GM12892 (cell line): ENCODE measurements at places on chromosomes 6 and 20.

DNA sequence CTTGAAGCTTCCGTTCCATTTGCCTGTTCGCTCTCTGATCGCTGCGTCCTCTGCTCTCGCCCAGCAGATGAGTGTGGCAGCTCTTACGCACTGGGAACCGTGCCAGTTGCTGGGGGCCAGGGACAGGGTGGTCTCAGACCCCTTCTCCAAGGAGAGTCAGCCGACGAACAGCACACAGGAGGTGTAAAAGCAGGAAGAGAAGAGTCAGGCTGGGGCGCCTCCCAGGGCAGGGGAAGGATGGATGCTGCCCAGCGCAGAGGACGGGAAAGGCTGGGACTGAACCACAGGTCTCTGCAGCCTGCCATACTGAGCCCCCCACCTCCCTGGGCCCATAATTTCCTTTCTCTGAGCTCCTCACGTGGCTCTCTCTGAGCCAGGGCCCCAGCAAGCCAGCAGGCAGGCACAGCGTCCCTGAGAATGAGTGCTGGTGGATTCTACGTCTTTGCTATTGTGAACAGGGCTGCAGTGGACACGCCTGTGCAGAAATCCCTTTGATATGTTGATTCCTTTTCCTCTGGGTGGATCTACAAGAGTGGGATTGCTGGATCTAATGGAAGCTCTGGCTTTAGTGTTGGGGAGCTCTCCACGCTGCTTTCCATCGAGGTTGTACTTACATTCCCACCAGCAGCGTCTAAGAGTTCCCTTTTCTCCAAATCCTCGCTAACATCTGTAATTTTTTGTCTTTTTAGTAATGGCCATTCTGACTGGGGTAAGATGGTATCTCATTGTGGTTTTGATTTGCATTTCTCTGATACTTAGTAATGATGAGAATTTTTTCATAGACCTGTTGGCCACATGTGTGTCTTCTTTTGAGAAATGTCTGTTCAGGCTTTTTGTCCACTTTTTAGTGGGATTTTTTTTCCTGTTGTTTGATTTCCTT, 104.1 kb downstream of the PSMB1 start:
- no peak for DNase-seq

GRCh38 chr20:44643596-44644229, 7.8 kb downstream of the ADA start:
- DNase-seq, result no peak

DNA sequence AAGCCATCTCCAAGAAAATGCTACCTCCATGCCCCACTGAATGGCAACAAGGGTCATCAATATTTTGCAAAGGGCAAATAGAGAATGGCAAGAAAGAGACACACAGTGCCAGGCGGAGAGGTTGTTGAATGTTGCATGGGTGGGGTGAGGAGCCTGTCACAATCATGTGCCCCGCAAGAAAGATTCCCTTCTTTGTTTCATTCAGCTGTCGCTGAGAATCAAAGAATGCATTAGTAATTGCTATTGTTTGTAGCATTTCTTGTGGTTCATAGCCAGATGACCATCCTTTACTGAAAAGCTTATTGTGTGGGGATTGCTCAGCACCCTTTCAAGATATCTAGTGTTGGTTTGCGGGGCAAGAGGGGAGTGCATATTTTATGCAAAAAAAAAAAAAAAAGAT, 166.5 kb upstream of the QKI start:
- no peak for DNase-seq

- DNase-seq, result no peak
Measured at GRCh38 chr20:722822-723644, 45.3 kb downstream of the SLC52A3 start.

- DNase-seq, result no peak
Measured at GRCh38 chr20:16437387-16437996, 135.8 kb downstream of the KIF16B start.

- DNase-seq, result no peak
Measured at GRCh38 chr6:131966443-131966842, 15.3 kb upstream of the CCN2 start.

DNA sequence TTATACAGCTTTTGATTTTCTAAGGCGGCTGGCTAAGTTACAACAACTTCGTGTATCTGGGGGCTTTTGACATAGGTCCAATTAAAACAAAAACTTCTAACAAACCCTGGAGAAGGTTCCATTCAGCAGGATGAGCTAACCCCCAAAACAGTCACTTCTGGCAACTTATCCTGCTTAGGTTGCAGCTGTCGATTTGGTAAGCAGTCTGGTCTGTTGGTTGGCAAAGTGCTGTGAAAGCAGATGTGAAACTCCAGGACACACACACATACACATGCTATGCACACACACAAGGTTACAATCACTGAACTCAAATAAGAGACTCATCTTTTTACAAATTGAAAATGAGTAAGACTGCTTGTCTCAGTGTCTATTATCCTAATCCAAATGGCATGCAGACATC, 119.0 kb upstream of the STMND1 start:
- DNase-seq, result no peak

DNA sequence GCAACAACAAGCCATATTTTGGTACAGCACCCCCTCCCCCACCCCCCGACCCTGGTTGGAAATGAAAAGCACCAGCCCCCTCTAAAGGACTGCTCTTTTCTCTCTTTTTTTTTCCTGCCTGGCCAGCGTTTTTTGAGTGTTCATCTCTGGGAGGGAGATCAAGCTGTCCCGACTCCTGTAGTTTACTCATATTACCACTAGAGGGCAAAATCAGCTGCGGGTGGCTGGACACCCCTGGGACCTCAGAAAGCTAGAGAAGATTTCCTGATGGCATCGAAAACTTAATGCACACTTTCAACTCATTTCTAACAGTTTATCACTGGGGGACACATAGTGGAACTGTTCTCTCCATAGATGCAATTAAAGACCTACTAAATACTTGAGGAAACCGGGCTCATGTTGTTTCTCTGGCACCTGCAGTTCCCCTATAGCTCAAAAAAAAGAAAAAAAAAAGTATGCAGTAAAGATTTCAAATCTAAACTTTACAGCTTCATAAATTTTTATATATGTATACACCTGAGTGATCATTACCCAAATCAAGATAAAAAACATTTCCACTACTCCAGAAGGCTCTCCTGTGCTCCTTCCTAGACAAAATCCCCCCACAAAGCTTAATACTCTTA, 24.4 kb downstream of the CNBD2 start:
- DNase-seq, result peak; percentile 53

DNA sequence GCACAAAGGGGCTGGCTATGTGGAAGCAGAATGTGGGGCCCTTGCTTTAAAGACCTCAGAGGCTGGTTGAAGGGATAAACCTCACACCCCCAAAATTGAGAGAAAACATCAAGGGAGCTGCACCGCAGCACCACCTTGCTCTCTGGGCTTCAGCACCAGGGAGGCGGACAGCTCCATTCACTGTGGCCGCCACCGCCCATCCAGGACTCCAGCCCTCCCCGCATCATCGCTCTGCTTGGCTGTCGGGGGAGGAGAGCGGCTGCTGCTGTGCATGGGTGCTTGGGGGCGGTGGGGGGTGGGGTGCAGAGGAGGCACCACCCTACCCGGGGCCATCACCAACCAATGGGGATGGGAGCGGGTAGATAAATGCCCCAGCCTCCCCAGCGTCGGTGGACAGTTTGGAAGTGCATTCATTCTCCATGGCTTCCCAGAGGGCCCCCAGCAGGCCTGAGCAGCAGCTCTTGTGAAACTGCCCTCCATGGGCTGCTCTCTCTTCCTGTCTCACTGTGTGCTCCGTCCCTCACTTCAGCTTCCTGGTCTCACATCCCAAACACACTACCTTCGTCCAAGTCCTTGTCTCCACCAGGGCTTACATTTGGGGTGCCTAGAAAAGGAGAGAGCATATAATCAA, 75.7 kb upstream of the BHLHE23 start:
- peak; percentile 68 for DNase-seq

DNA sequence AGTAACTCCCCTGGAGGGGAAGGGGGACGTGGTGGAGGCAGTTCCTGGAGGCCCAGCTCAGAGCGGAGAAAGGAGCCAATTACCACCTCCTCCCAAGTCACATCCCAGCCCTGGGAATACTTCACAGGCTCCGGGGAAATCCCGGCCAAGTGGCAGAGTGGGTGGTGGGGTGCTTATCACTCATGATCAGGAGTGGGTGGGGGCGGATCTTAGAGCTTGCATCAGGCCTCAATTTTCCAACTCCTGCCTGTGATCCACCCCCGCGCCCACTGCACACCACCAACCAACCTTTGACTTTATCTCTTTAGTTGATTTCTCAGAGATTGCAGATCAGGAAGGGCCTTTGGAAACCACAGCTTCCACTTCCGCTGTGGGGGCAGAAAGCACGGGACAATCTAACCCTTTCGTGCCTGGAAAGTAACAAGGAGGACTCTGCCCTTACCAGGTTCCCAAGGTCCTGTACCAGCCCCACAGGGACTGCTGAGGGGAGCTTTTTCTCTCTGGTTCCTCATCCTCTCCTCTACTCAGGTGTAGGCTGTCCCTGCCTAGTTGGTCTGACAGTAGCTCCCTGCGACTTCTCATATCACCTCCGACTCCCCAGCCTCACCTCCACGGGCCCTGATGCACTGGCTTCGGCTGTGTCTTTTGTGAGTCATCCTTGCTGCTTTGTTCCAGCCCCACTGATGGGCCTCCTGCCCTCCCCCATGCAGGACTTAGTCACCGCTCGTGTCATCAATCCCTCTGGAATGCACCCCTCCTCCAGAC, 24.9 kb upstream of the IER3 start:
- no peak for DNase-seq

- DNase-seq, result no peak
Measured at GRCh38 chr6:2875359-2876191, 27.5 kb downstream of the SERPINB9 start.

- no peak for DNase-seq
Measured at GRCh38 chr6:43673444-43674084, 14.0 kb downstream of the MRPS18A start.

DNA sequence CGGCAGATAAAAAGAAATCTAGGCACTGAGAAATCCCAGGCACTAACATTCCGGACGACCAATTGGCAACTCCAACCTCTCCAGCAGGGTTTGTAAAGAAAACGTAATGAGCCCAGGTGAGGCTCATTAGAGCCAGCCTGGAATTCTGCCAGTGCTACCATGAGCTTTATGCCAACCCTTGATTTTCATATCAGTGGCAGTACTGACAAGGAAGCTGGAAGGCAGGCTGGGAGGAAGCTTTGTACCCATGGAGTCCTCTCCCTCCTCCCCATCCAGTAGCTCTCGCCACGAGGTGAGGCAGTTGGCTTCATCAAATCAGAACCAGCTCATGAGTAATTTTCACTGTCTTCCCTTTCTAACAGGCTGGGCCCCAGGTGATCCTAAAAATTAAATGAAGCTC, 250.2 kb downstream of the ZNF217 start:
- DNase-seq, result no peak

DNA sequence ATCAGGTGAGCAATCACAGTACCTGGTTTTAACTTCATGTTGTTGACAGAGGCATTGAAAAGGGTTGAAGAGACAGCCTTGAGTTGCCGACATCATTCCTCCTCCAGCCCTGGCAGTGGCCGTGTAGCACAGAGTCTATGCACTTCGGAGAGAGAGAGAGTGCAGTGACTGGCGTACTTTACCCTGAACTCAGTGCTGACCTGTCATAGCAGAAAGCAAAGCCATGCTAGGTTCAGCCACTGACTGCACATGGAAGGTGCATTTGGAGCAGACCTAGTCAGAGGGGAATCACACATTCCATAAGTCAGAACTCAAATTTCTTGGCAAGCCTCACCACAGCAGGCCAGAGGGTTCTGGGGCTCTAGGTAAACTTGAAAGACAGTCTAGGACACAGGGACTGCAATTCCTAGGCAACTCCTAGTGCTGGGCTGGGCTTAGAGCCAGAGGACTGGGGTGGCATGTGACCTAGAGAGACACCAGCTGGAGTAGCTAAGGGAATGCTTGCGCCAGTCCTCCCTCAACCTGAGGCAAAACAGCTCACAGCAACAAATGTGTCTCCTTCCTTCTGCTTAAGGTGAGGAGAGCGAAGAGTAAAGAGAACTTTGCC, 69.1 kb downstream of the ELOVL4 start:
- DNase-seq, result no peak

GRCh38 chr20:32277361-32278198, at the start of gene KIF3B:
Gene KIF3B, plus strand, starts transcription at chr20:32277651. Its CDS starts 32,127 bp downstream, at chr20:32309778.
- DNase-seq, result peak; percentile 92

- no peak for DNase-seq
Measured at GRCh38 chr6:74284284-74284683, 588.3 kb downstream of the CD109 start.

GRCh38 chr20:47300071-47300470, 56.4 kb downstream of the ZMYND8 start:
- no peak for DNase-seq

- no peak for DNase-seq
Measured at GRCh38 chr20:19757487-19758132, 448 bp upstream of the RIN2 start.

DNA sequence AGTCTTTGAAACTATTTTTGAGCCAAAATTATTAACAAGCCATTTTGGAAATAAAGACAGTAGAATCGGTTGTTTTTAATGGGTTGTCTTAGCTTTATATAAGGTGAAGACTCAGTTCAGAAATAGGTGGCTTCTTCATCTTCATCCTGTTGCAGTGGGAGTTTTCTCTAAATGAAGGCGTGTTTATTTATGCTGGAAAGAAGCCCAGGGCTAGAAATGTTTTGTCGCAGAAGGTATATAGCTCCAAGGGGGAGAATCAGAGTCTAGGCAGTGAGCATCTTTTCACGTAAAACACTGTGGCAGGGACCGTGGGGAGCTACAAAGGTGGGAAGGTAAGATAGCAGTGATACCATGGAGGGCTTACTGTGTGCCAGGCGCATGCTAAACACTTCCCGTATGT, 34.3 kb downstream of the FARS2 start:
- no peak for DNase-seq

- no peak for DNase-seq
Measured at GRCh38 chr6:21190701-21191100, 402.9 kb upstream of the SOX4 start.

DNA sequence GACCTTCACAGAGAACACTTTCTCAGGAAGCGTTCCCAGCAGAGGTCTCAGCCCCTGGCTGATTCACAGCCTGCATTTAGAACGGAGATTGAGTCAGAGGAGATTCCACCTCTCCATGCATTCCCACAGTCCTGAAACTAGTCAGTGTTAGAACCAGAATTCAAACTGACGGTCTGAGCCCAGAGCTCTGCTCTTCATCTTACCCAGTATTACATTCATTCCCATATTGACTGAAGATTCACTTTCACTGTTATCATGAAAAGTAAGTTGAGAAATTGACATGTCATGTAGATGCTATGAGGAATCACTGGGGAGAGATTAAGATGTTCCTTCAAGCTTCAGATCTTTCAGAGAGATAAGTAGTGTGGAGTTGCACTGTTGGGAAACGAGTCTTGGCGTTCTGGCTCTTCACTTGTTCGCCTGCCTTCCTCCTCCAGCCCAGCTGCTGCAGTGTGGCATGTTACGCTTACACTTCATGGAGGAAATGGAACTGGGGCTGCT, 28.3 kb downstream of the MAS1 start:
- no peak for DNase-seq

- DNase-seq, result no peak
Measured at GRCh38 chr6:23841116-23841515, 284.9 kb upstream of the NRSN1 start.
